ENCODE measurements at places on chromosomes 16 and 17.

GRCh38 chr16:58027161-58027915 lies 1.8 kb downstream of the MMP15 start:
- DNase-seq = peak; percentile 51

DNA sequence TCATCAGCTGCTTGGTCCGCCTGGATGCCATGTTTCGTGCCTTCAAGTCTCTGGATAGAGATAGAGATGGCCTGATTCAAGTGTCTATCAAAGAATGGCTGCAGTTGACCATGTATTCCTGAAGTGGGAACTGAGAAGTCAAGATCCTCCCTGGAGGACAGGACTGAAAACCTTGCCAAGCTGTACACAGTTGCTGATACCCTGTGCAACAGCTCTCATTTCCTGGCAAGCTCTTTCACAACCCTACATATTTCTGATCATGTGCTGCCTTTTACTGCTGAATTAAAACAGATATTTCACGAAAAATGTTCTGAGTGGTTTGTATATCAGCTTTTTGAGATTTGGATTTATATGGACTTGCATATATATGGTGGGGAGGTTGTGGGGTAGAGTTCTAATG lies 898 bp downstream of the CAPNS2 start:
- DNase-seq = no peak

- DNase-seq = no peak
Measured at GRCh38 chr17:19372439-19372838, 5.9 kb upstream of the MAPK7 start.

GRCh38 chr16:22217890-22218730 lies 12.0 kb downstream of the EEF2K start:
- DNase-seq = no peak

- DNase-seq = no peak
Measured at GRCh38 chr17:22268214-22268911, 576.0 kb downstream of the KCNJ18 start.
